M059J (cell line): ENCODE measurements at places on chromosomes 13 and 19. TPM values are rescaled to one million over a fixed set of nuclear protein-coding genes. Genes with fewer than 3 reads are reported as not detected.

Gene APOE
- total RNA-seq: 1.6 and 3.5 TPM in 2 replicates

Gene ZNF98
- not detected in 2 replicates for total RNA-seq

- DNase-seq: no peak
These were observed 13.4 kb downstream of the ZNF607 start for GRCh38 chr19:37706052-37706605.

Gene HTR2A
- 0.02 TPM in 1 of 2 replicates, not detected in the other for total RNA-seq

Gene SLC25A42
- 8.4 and 10.3 TPM in 2 replicates for total RNA-seq

- DNase-seq: peak; percentile 42
These were observed at the start of gene TLE5 for GRCh38 chr19:3062165-3063105. Gene TLE5, minus strand, starts transcription at chr19:3062495. Its CDS starts 295 bp downstream, at chr19:3062200.

- no peak for DNase-seq
These were observed 367.9 kb downstream of the SLC7A1 start for GRCh38 chr13:29227576-29227975.

- DNase-seq: peak; percentile 40
These were observed 11.0 kb downstream of the SIGLEC11 start for GRCh38 chr19:49949742-49950589.

Gene LACC1
- 3.4 and 6.1 TPM in 2 replicates for total RNA-seq

DNA sequence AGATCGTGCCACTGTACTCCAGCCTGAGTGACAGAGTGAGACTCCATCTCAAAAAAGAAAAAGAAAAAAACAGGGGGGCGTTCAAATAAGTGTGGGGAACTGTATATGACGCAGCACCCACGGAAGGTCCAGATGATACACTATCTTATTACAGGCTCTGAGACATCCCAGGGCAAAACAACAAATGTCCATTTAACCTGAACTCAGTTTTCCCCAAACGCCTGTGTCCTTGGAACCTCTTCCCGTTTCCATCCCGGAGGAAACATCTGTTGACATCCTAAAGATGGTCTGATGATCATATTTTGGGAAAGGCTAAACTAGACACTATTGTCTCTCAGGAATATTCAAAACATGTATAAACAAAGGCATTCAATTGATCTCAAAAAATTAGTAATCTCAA, 72.4 kb downstream of the COL4A1 start:
- no peak for DNase-seq

Gene GPC6
- total RNA-seq: 0.37 and 0.71 TPM in 2 replicates

GRCh38 chr13:94331281-94331680, 148.2 kb downstream of the DCT start:
- no peak for DNase-seq

GRCh38 chr13:38990693-38991092, at the start of gene STOML3:
Gene STOML3, minus strand, starts transcription at chr13:38990831. Its CDS starts 110 bp downstream, at chr13:38990721.
- peak; percentile 20 for DNase-seq

DNA sequence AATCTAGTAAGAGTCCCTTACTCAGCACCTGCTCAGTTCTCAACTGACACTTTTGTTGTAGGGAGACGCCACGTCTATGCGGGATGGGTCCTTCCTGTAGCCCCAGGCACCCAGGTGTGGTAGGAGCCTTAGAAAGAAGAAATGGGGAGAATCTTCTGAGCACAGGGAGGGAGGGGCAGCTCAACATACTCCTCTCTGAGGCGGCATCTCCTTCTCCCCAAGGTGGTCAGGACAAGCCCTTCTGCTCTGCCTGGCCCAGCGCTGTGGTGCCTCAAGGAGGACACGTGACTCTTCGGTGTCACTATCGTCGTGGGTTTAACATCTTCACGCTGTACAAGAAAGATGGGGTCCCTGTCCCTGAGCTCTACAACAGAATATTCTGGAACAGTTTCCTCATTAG, 1.2 kb downstream of the KIR2DL4 start:
- DNase-seq: no peak

Gene KLF12
- 5.9 and 8.7 TPM in 2 replicates for total RNA-seq

DNA sequence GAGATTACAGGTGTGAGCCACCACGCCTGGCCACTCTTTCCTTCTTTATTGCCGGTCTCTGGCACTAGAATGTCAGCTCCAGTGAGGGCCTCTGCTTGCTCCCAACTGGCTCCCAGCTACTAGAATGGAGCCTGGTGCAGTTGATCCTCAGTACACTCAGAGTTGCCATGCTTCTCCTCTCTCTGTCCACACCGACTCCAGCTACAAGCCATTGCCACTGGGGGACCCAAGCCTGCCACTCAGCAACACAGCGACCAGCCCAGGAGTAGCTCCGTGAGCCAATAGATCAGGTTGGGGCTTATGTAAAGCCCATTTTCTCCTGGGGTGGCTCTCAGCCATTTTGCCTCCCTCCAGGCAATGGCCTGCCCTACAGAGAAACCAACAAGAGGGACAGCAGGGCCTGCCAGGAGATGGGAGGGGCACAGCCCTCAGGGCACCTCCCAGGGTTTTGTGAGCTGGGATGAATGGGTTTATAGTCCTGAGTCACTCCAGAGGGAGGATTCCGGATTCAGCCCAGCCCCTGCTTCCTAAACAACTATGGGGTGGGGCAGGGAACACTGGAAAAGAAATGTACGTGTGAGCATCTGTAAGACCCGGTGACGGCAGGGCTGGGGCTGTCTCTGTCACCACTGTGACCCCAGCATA, 36.5 kb downstream of the OPA3 start:
- peak; percentile 96 for DNase-seq

Gene ZNF235
- total RNA-seq: 0.69 and 0.81 TPM in 2 replicates

DNA sequence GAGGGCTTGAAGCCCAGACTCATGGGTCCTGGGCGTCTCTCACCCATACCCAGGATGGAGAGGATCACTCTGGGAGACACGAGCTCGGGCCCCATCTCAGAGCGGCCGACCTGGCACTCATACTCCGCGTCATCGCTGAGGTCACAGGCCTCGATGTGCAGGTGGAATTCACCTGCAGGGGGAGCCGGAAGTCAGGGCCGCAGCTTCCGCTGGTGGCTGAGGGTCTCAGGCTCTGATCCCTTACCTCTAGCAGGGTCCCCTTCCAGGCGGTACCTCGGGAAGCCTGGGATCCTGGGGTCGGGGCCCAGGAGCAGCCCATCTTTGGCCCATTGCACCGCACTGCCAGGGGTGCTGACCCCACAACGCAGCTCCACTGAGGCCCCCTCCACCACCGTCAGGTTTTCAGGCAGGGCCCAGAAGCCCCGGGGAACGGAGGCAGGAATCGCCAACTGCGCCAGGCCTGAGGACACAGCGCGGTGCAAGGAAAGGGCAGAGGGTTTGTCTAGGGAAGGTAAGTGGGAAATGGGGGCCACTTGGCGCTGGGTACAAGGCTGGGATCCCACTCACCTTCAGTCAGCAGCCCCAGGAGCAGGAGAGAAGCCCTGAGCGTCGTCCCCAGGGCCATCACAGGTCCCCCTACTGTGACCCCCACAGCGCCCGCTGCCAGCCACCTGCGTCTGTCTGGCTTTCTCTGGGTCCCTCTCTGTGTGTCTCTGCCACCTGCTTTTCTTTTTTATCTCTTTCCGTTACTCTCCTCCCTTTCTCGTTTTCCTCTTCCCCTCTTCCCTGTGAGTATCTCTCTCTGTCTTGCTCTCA, 883 bp downstream of the NPHS1 start:
- DNase-seq: no peak

Gene RFPL4A
- total RNA-seq: not detected in 2 replicates

- DNase-seq: no peak
These were observed 73.5 kb upstream of the C13orf46 start for GRCh38 chr13:114047358-114047881.

Gene ADM5
- total RNA-seq: 0.20 and 0.34 TPM in 2 replicates

Gene GAS6
- total RNA-seq: 43.7 and 99.1 TPM in 2 replicates

Gene CDC42EP5
- 0.25 TPM in 1 of 2 replicates, not detected in the other for total RNA-seq

DNA sequence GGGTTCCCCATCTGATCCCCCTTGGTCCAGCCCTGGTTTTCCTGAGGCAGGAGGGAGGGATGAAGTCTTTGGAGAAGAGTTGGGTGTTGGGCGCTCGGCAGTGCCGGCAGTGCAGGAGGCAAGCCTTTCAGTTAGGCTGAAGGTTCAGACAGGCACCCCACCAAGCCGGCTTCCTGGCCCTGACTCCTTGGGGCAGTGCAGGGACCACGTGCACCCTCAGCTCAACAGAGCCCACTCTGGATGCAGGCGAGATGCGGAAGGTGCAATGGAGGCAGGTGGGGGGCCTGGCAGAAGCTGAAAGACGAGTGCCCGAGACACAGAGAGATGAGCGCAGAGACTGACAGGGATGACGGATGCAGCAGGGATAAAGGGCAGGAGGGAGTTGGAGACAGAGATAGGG, 11.1 kb downstream of the MAMSTR start:
- no peak for DNase-seq
